ENCODE measurements at places on chromosomes 16 and 17.

- DNase-seq: no peak
Observed at GRCh38 chr16:22109258-22109898, 17.0 kb downstream of the VWA3A start.

DNA sequence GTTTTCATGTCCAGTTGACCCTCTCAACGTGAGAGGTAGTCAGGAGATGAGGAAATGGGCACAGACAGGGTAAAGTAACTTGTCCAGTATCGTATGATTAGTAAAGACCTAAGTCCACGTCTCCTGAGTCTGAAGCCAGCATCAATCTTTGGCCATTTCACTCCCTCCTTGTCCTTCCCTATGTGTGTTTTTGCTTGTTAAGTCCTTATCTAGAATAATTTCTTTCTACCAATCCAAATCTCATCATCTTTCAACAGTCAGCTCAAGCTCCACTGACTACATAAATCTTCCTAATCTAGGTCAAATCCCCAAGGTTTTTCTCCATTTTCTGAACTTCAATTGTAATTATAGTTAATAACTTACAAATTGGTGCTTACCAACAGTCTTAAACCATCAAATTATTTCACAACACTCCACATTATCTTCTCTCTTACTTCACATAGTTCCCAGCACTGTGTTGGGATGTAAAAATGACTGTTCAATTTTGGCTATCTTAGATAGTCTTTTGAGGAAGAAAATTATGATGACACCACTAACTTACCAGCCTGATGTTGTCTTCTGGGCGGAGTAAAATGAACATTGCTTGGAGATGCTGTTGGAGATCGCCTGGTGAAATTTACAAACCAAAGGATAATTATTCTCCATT is 72.3 kb upstream of the CORO6 start:
- no peak for DNase-seq

- DNase-seq: no peak
Observed at GRCh38 chr17:17351901-17352781, 49.0 kb downstream of the NT5M start.

DNA sequence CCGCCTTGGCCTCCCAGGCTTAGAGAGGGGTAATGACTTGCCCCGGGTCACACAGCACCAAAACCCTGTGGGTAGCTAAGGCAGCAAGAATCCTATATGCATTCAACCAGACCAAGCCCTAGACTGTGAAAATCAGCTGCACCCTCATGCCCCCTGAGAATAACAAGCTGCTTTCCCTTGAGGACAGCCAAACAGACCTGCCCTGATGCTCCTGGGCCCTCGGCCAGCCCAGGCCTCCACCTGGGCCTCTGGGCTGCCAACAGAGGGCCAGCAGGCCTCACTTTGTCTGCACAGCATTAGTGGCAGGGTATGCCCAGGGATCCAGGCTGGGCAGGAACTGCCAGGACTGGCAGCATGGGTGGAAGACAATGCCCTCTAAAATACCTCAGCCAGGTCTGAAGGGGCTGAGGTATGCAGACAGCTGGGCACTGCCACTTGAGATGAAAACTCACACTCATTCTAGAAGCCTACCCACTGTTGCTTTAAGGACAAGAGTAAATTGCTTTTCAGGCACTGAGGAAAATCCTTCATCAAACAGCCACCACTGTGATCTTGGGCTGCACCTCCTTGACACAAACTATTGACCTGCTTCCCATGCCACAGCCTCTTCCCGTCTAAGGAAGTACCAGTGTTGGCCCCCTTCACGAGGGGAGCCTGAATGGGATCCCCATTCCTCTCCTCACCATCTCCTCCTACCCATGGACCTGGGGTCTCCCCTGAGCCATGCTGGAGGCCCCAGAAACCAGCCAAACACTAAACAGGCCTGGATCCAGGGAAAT is 8.8 kb downstream of the ST3GAL2 start:
- no peak for DNase-seq

DNA sequence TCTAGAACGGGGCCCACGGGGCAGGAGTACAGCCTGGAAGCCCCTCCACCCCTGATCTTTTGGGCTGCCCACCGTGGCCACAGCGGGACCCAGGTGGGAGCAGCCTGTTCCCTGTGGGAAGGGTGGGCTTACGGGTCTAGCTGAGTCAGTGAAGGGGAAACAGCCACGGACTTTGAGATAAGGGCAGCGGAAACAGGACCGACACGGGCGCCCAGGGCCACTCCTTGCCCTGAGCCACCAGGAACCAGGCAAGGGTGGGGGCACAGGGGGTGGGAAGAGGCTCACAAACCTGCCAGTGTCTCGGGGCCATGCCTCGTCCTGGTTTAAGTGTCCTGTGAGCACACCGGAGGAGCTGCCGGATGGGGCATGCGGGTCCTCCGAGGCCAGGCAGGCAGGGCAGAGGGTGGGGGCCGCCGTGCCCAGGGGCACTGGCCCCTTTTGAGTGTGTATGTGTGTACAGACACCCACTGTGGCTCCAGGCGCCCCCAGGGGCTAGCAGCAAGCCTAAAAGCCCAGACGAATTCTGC is 47.6 kb upstream of the PVALEF start:
- DNase-seq: no peak

DNA sequence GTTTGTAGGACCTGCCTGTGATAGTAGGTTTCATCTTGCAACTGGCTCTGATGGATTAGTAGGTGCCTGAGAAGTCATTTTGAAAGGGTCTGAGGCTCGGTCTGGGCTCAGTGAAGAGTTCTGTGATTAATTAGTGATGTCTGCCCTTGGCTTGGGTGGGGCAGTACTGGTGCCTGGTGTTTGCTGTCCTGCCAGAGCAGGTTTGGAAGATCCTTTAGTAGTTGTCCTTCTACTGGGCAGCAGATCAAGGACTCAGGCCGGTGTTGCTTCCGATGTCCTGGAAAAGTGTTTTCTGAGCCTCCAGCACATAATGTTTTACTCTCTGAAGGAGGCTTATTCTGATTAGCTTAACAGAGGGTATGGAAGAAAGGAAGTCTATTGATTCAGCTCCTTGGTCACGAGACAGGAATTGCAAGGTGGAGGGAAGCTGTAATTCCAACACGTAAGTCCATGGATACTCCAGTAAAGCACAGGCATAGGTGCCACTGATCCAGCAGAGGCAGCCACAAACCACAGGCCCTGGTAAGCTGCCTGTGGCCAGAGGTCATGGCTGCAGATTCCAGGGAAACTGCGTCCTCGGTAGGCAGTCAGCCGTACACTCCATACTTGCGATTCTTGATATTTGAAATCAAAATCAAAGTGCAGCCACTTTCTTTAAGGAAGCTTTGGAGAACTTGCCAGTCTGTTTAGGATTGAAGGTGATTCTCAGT is 18.7 kb downstream of the HLF start:
- no peak for DNase-seq

GRCh38 chr16:75229172-75230031 is 10.6 kb downstream of the CTRB1 start:
- DNase-seq: no peak

DNA sequence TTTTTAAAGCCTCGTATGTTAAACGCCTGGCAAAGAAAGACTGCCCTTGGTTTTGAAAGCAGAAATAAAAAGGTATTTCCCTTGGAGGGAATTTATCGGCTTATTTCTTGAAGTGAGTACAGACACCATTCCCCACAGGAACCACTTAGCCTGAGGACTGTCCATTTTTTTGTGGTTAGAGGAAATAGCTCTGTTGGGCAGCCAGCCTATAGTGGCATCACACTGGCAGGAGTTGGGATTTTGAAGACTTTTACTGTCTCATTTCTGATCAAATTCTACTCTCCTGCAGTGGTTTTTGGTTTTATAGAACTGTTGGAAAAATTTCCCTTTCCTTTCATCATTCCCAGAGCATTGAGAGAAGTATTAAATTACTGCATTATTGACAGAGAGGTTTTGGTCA is 34.1 kb upstream of the CDC6 start:
- DNase-seq: no peak

DNA sequence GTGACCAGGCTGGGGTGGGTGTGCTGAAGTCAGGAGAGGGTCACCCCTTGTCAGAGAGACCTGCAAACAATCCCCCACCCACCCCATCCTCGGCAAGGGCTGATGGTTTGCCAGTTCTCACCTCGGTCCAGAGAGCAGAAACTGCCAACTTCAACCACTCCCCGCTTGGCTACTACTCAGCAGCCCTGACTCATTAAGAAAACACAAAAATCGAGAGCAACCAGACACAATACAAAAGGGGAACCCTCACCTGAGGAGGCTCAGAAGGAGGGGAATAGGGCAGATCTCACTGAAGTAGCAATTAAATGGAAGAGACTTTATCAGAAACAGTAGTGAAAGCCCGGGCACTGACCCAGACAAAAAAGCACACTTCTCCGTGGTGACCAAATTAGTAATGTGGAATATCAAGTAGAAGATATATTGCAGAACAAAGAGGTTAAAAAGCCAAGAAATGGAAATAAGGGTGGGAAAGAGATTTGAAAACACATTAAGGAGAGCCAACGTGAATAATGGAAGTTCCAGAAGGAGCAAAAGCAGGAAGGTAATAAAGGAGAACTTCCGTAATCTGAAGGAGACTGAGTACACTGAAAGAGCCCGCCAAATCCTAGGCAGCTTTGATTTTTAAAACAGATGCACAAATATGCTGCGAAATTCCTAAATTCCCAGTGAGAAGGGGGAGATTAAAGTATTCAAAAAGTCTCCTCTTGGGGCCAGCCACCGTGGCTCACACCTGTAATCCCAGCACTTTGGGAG is 23.6 kb downstream of the CENPV start:
- no peak for DNase-seq

GRCh38 chr17:28724500-28725165 is 1.4 kb downstream of the TLCD1 start:
- no peak for DNase-seq

DNA sequence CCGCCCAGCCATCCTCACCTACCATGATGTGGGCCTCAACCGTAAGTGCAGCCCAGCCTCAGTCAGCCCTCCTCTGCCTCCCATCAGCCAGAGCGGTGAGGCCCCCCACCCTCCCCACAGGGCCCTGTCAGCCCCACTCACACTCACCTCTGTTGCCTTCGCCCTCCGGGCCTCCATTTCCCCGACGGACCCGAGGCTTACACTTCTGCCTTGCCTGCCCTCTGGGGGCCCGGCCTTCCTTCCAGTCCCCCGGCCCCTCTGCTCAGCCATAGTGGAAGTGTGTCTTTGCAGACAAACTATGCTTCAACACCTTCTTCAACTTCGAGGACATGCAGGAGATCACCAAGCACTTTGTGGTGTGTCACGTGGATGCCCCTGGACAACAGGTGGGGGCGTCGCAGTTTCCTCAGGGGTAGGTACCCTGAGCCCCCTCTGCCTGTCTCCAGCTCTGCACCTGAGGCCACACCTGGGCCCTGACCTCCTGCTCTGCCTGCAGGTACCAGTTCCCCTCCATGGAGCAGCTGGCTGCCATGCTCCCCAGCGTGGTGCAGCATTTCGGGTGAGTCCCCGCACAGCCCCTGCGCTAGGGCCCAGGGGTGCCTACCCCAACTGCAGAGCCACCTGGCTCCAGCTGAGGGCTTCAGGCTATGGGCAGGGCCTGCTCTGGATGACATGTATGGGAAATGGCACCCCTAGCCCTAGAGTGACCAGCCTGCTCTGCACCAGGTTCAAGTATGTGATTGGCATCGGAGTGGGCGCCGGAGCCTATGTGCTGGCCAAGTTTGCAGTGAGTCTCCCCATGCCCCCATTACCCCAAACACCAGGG is 4.1 kb downstream of the NDRG4 start:
- DNase-seq: no peak

- no peak for DNase-seq
Observed at GRCh38 chr16:85844786-85845185, 45.3 kb downstream of the COX4I1 start.

GRCh38 chr16:53832896-53833544 is 129.1 kb downstream of the FTO start:
- no peak for DNase-seq

DNA sequence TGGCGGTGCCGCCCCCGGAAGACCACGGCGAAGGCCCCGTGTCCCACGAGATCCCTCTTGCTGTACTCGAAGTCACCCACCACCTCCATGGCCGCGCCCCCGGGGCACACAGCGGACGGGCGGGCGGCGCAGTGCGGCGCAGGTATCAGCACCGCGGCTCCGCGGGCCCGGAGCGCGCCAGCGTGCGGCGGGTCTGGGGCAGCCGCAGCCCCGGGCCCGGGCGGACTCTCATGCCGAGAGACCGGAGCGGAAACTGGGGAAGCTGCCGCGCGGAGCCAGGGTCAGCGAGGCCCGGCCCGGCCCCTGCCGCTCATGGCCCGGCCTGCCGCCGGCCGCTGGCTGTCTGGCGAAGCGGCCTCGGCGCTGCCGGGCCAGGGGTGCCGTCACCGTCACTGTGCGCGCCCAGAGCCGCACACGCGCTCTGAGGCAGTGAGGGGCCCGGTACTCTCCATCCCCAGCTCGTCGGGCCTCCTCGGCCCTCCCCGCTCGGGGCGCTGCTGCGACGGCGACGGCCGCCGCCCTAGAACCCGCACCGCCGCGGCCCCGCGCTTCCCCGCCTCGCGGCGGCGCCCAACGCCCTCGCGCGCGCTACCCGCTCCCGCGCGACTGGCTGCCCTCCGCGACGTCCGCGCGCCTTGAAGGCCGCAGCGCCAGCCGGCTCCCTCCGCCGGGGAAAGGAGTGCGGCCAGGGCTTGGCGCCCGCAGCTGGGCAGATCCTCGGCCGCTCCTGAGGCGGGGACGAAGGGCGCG is at the start of gene ULK2:
ULK2 (minus strand) TSS at position 608 of the 750 bp plus-strand sequence; CDS start at position 89, 519 bp downstream.
- peak; percentile 57 for DNase-seq

- DNase-seq: no peak
Observed at GRCh38 chr16:87321336-87322107, 4.3 kb upstream of the C16orf95 start.

DNA sequence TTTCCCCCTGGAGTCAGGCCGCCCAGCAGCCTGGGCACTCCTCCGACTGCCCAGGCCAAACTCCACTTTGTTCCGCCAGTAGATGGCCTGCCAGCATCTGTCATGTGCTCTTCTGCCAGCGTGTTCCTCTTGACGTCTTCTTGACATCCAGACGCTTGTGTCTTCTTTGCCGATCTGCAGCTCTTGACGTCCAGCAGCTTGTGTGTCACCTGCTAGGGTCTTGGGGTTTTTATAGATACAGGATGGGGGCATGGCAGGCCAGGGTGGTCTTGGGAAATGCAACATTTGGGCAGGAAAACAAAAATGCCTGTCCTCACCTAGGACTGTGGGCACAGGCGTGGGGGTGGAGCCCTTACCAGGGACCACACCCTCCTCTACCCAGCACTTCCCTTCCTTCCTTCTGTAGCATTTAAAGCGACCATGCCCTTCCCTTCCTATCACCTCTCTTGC is 88.7 kb downstream of the BMERB1 start:
- DNase-seq: peak; percentile 6

DNA sequence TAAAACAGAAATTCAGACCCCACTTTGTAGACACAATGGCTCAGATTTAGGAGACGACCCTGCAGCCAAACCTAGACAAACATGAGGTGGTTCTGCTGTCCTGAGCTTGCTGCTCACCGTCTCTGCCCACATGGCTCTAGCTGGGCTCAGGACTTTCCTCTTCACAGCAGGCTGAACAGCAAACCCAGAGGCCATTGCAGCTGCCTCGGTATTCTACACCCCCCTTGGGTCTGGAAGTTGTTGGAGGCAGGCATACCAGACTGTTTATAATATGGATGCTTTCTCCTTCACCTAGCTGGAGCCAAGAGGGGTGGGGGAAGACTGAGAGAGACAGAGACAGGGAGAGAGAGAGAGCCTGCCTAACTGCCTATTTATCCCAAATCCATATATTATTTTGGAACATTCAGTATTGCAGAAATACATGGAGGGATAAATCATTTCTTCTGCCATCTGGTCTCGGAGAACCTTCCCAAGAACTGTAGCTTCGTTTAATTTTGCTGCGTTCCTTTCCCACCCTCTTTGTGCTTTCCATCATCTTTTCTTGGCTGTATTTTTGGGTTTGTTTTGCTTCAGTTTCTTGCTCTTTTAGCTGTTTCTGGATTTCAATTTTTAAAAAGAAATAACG is 628.2 kb upstream of the RBFOX1 start:
- no peak for DNase-seq

Data from CD4-positive, alpha-beta T cell treated with Interleukin-10 for 1 hour (primary cell).